ENCODE measurements at places on chromosomes 16 and 17.

DNA sequence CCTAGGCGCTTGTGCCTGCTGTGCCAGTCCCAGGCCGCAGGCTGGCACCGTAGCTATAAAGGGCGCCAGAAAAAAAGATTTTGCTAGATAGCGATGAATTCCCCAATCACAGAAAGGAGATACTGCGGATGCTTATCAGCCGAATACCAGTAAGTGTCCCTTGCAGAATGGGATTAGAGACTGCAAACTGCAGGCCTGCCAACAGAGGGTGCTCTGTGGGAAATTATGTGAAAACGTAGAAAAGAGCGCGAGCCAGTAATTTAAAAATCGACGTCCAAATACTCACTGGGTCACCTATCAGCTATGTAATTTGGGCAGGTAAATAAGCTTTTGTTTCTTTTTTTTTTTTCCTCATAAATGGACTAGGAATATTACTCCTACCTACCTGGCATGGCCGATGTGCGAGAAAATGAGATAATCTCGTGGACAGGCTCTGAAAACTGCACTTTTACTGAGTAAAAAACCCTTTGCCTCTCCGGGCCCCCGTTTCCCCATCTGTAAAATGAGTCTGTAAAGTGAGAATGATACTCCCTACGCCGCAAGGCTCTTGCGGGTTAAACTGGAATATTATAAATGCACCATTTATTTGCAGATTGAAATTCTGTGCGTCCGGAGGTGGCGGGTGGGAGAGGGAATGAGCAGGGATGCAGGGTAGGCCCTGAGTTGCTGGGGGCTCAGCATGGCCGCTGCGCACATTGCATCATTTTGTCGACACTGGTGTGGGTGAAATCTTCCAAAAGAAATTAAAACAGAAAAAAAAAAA, 1.2 kb upstream of the COG1 start:
- DNase-seq: peak; percentile 76

DNA sequence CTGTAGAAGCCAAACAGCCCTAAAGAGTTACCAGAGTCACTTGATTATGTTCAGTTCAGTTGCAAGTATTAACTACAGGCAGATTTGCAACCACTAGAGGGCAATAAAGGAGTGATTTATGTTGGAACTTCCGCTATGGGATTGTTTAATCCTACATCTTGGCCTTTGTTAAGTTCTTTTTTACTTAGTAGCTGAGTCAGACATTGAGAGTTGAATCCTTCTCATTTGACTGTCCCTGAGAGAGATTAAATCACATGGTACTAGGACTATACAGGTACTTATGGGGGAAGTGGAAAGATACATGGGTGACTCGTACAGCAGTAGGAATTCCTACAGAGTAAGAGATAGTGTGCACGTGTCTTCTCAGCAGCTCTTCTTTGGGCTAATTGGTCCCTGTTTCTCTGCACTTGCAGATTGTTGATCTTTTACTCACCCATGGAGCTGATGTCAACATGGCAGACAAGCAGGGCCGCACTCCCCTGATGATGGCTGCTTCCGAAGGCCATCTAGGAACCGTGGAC, 40.3 kb downstream of the CYB561 start:
- DNase-seq: peak; percentile 57

DNA sequence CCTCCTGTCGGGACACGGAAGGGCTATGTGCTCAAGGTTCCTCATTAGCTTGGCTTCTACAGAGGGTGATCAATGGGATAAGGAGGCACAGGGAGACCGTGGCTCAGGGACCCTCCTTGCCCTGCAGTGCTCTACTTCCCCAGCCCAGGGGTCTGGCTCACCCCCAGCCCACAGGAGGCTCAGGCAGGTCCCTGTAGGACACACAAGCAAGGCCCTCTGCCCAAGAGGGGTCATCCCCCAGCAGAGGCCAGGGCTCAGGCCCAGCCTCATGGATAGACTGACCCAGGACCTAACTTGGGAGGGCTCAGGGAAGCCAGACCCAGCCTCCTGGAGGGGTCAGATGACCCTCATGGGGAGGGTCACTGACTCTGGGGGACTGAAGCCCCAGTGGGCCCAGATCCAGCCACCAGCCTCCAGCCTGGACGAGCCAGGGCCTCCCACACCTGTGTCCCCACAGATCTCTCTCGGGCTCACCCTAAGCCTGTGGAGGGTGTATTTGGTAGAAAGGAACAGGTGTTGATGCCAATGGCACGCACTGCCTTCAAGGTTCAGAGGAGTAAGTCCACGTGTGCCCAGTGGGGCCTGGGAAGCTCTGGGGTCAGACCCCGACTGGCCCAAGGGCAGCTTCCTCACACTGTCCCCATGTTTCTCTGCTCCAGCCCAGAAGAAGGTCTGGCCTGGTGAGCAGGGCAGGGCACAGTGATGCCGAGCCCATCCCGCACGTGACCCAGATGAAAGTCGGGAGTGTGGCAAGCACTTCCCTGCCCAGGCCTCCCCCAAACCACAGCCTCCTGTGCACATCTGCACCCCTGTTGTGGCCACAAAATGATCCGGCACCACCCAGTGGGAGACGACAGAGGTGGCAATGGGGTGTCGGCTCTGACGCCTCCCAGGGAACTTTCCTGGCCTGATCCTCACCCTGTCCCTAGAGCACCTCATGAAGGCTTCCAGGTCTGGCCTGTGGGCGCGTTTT, 10.9 kb upstream of the KRTAP17-1 start:
- no peak for DNase-seq

- no peak for DNase-seq
Measured at GRCh38 chr17:19703828-19704613, 12.4 kb downstream of the SLC47A2 start.
